Stimulated activated CD4-positive, alpha-beta T cell treated with anti-CD3 and anti-CD28 coated beads, Interleukin-4, amount 100 ng/mL, for 4 hours (primary cell): ENCODE measurements at places on chromosomes 1 and 21.

GRCh38 chr1:230165536-230165935 is 98.5 kb downstream of the GALNT2 start:
- no peak for DNase-seq

GRCh38 chr1:221316491-221317056 is 425.3 kb downstream of the DUSP10 start:
- DNase-seq, result no peak

DNA sequence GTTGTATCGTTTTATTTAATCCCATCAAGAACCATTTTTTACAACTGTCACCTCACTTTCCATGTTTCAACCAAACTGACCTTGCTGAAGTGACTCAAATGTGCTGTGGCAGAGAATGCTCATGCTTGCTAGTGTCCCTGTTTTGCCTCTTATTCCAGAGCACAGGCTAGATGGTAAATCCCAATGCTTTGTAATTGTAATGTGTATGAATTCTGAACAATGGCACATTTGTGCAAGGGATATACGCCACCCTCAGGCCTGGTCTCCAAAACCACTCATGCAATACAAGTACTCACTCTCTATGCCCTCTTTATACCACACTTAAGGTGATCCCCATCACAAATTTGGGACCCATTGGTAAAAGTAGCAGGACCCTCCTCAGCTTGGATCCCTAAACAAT is 313.6 kb downstream of the HHIPL2 start:
- DNase-seq, result no peak

GRCh38 chr21:14686466-14687267 is 140.6 kb upstream of the SAMSN1 start:
- DNase-seq, result no peak

DNA sequence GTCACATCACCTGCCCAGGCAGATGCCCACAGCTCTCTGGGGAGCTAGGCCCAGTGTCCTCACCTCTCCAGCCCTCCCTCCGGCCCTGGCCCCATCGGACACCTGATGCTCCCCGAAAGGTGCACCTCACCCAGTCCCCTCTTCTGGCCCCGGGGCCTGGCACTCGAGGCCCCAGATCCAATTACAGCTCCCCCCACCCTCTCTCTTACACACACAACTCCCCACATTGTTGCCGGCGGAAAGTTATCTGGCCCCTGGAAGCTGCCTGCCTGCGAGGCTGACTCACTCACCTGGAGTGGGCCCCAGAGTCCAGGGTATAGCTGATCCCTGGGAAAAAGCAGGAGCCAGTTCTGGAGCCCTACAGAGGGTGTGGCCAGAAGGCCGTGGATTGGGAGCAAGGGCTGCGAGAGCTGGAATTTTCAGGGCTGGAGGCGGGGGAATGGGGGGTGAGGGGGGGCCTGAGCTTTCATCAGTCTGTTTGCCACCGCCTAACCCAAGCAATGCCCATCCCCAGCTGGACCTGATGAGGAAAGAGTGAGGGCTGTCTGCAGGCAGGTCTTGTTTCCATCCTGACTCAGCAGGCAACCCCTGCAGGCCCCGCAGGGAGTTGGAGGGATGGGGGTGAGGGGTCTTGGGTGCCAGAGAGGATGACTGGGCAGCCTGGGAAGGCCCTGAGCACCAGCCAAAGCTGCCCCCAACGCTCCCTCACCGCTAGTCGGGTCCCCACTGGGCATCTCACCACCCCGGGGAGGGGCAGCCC is 948 bp downstream of the FBXO2 start:
- DNase-seq, result no peak

DNA sequence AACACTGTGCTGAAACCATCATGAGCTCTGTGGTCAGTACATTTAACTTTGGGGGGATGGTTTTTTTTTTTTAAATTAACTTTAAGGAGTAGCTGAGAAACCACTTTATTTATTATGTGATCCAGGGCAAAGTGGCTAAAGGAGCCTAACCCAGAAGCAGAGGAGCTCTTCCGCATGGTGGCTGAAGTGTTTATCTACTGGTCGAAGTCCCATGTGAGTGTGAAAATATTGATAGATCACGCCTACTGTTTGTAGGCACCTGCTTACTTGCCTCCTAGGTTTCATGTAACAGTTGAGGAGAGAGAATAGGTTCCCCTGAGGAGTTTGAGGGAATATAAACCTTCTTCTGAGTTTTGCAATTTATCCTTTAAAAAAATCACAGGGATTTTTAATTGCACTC is 181.4 kb downstream of the ZP4 start:
- no peak for DNase-seq

DNA sequence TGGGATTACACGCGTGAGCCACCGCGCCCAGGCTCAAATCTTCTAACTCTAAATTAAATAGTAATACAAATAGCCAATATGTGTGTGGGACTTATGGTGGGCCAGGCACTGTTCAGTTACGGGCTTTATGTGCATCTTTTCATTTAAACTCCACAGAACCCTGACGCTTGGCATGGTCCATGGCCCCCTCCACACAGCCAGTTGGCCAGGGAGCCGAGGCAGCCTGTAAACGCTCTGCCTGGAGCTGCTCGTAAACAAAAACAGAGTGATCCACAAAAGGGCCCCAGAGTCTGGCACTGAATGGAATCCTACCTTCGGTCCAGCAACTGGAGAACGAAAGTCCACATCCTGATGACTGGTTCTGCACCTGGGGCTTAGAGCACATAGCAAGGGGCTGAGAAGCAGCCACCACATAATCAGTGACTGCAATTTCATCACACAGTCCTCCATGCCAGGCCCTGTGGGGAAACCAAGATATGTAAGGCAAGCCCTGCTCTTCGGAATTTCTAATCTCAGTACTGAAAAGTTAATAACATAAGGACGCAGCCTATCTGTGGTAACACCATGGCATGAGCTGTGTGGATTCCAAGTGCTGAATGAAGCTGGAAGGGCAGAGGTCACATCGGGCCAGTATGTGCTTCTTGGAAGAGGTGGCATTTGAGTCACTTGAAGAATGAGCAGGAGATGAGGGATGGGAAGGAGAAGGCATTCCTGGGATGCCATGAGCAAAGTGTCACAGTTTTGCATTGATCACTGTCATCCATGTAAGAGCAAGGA is 13.5 kb upstream of the ADAMTSL4 start:
- no peak for DNase-seq

DNA sequence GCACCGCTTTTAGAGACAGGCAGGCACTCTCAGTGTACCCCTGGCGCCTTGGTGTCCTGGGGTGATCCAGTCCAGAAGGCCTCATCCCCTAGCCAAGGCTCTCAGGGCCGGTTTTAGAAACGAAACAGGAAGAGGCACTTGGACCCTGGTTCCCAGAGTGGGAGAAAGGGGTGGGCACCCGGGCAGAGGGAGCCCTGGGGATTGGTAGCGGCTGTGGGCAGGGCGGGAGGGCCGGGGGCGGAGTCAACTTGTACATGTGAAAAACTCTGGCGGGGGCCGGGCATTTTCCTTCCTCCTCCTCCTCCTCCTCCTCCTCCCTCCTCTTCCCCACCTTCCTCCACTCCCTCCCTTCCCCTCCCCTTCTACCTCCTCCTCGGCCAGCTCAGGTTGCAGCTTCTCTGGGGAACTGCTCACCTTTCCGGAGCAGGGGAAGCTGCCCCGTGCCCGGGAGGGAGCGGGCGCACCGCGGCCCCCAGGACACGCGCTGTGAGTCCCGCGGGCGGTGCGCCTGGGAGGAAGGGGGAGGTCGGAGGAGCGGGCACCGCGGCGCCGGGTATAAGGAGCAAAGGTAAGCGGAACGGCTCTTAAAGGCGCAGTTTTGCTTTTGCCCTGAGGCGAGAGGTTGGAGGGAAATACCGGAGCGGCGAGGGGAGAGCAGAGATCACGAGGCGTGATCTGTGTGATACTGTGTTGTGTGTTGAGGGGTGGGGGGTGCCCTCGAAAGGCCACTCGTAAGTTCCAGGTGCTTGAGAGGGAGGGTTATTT is at the start of gene CDK18:
TSS of gene CDK18 (plus strand) at position 359 of the 765 bp plus-strand sequence. CDS start 18,499 bp downstream, outside the sequence.
- DNase-seq, result peak; percentile 51

GRCh38 chr1:169108863-169109560 is 2.5 kb downstream of the ATP1B1 start:
- DNase-seq, result no peak

GRCh38 chr1:169762699-169763098 is 28.8 kb upstream of the SELE start:
- no peak for DNase-seq

DNA sequence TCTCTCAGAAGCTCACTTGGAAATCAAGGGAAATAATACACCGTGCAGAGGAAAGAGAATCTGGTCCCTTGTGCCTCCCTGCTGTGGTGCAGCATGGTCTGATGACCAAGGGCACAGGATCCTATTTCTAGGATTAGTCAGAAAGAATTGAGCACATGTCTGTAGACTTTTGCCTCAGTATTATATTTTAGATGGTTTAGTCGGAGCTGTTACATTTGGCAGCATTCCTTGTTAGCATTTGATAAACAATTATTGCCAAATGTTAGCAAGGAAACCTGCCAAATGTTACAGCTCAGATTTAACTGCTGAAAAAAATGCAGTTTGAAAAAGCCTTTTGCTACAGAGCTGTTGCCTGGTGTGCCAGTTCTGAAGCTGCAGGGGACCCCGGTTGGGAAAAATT is 183.5 kb upstream of the DPYD start:
- no peak for DNase-seq

DNA sequence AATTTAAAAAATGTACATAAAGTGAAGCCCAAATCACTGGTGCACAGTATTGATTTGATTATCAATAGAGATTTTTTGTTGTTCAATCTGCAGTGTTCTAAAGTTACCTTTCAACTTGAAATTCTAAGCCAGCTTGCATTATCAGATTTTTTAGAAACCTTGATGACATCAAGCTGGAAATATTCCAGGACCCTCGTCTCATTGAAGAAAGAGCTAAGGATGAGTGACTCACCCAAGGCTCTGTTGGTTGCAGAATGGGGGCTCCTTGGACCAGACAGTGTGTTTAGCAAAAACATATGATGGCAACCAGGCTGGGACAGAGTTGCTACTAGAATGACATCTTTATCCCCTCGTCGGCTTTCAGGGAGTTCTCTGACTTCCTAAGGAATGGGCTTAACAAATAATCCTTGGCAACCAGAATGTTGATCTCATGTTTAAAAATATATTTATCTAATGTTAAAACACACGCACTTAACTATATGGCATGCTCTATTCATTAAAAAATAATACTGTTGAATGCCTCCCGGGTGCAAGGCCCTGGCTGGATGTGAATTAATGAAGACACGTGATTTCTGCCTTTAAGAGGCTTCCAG is 79.7 kb downstream of the RUNX3 start:
- no peak for DNase-seq

GRCh38 chr1:23018661-23019093 is 591 bp upstream of the KDM1A start:
- no peak for DNase-seq

GRCh38 chr1:55289614-55290013 is 74.5 kb upstream of the USP24 start:
- no peak for DNase-seq

DNA sequence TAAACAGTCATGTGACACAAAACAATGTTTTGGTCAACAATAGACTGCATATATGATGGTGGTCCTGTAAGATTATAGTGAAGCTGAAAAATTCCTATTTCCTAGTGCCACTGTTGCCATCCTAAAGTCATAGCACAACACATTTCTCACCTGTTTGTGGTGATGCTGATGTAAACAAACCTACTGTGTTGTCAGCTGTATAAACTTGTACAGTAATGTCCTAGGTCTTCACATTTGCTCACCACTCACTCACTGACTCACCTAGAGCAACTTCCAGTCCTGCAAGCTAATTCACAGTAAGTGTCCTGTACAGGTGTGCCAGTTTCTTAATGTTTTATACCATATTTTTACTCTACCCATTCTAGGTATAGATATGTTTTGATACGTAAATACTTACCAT is 326.1 kb upstream of the USP24 start:
- DNase-seq, result no peak

GRCh38 chr1:162197615-162198421 is 128.3 kb downstream of the NOS1AP start:
- no peak for DNase-seq

DNA sequence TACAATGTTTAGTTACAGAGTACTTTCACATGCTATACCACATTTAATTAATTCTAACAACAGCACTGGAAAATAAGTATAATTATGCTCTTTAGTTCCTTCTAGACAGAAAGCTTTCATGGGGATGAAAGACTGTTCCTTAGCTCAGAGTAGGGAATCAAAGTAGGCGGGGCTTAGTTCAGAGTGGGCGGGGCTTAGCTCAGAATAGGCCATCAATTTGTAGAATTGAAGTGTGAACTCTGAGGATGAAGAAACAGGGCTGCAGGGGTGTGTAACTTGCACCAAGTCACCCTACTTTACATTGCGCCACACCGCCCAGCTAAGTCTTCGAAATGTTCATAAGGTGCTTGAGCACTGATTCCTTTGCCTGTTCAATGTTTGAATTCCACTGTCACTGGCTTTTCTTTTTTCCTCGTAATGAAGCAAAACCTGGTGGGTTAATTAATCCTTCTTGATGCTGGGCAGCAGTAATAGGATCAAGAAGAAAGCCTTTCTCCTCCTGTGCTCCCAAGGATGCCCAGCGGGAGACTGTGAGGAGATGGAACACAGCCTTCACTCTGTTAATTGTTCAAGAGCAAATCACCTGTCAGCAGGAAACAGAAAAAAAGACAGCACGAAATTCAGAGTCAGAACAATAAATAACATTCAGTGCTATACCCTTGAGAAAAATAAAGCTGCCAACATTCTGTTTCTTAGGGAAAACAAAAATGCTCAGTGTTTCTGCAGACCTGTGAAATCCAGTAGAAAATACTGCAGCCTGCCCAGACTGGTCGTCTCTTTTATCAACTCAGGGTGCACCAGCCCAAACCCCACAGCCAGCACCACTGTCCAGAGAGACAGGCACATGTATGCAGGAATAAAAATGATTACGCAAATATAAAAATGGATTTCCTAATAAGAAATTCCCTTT is 66.5 kb upstream of the CAMK1G start:
- no peak for DNase-seq

DNA sequence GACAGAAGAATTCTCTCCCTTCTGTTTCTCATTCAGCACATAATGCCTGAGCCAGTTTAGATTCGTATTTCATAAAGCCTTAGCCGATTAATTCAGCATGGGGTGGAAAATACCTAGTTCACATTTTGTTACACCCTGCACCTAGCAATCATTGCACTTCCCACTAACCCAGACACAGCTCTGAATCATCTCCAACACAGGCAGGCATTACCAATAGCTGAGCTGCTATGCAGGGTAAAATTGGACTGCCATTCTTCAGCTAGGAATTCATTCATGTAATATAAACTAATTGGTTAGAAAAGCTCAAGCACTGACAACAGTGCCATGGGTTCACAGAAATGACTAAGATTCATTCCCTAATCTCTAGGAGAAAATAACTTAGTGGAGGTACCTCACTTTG is 26.9 kb upstream of the NKAIN1 start:
- no peak for DNase-seq

DNA sequence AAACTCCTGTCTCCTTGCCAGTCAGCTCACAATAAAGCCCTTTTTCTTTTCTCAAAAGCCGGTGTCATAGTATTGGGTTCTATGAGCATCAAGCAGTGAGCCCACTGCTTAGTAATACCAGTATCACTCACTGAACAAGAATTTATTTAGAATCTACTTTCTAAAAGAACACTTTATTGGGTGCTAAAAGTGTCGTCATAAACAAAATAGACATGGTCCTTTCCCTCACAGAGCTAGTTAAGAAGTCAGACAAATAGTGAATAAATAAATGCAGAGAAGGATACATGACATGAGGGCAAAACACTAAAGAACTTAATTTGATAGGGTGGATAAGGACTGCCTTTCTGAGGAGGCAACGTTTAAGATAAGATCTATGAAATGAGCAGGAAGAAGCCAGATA is 32.2 kb downstream of the EVI5 start:
- DNase-seq, result no peak
